Hypothalamus (tissue), 51 donors: ENCODE measurements at places on chromosomes 6 and 20.

DNA sequence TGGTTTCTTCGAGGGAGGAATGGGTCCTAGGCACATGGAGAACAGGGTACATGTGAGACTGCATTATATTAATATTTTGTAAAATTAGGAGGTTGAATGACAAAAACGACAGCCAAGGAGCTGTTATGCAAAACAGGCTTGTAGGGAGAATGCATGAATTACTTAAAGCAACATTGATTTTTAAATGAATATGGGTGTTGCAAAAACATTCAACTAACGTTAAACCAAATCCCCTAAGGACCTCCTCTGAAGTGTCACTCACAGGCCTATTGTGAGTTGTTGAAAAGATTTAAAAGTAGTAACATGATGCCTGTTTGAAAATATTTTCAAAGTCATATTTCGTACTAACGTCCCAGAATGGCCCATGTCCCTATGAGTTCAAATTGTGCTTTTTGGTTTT, 21.9 kb downstream of the FBXL4 start:
- no peak for DNase-seq

GRCh38 chr20:64131406-64131805, 24.0 kb upstream of the NPBWR2 start:
- DNase-seq, result no peak

DNA sequence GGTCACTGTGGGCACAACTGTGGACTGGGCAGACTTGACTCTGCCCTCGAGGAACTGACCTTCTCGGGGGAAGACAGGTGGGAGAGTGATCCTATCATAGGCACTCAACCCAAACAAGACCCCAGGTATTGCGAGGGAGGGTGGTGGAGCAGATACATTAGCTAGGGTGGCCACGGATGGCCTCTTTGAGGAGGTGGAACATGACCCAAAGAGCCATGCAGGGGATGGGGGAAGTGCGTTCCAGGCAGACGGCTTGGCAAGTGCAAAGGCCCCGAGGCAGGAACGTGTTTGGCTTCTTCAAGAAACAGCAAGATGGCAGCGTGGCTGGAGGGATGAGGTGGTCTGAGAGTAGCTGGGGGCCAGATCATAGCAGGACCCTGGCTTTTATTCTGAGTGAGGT, 167.6 kb downstream of the NFATC2 start:
- DNase-seq, result no peak

- DNase-seq, result no peak
Observed at GRCh38 chr20:40669692-40670091, 19.3 kb downstream of the MAFB start.

DNA sequence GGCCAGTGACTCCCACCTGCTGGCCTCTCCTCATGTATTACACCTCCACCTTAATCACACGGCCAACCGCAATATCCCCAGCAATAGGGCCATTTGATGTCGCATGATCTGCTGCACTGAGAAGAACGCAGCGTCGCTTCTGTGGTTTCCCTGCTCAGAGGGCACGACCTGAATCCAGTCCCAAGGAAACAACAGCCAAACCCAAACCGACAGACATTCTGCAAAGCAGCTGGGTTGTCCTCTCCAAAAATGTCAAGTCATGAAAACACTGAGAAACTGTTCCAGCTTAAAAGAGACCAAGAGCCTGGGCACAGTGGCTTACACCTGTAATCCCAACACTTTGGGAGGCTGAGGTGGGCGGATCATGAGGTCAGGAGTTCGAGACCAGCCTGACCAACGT, 7.5 kb upstream of the BPI start:
- DNase-seq, result no peak

- DNase-seq, result no peak
Observed at GRCh38 chr20:37734228-37734985, 40.6 kb downstream of the CTNNBL1 start.

- no peak for DNase-seq
Observed at GRCh38 chr20:43994486-43995100, 79.9 kb downstream of the TOX2 start.

DNA sequence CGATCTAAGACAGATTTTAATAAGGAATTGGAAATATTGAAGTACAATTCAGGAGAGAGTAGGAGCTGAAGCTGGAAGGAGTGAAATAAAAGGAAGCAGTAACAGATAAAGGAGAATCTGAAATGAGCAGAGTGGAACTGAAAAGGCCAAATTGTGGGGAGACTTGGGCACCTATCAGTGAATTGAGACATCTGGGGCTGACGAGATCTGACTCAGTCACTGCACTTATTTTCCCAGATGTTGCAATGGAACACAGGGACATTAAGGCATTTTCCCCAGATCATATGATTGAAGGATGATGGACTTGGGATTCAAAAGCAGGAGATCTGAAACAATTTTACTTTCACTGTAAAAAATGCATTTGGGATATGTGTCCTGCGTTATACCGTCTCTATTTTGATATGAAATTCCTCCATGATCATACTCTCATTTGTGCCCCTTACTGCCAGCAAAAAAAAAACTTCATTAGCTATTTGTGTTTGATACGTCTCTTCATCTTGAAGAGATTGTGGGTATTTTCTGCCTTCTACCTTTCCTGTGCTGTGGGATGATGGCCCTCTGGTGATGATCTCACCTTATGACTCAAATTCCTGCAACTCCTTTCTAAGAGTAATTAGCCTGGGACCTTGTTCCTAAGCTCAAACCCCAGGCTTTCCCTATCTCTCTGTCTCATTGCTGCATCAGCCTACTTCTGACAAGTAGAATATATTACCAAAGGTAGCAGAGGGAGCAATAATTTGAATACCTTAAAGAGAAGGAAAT, 278.5 kb upstream of the MAN1A1 start:
- DNase-seq, result no peak

GRCh38 chr6:166658115-166658791, 31.2 kb upstream of the RPS6KA2 start:
- DNase-seq, result no peak

DNA sequence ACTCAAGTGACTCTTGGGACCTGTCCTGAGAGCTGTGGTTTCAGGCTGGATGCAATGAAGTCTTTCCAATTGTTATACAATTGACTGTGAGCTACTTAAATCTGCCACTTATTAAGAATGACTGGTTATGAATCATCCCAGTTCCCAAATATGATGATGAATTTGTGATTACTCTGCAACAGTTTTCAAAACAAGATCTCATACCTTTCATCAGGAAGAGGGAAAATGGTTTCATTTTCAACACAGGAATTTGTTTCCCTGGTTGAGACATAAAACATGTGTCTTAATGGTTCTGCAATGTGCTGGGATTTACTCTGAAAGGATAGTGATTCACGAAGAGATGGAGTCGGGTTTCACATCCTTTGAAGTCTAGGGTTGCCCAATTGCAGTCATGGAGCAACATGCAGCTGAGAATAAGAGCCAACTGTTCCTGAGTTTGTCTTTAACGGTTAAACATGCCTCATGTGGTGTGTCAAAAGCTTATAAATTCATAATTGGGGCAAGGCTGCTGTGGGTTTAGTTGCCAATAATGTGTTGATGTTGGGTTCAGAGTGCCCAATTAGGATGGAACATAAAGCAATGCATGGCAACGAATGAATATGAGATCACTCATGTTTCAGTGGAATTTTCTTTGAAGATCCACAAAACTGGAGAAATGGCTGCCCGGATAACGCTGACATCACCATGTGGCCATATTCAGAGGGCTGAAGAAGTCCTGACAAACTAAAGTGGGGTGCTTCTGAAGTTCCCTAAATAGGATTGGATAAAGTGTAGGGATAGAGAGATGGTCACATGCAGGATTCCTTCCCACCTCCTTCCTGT, 41.0 kb downstream of the CYP24A1 start:
- no peak for DNase-seq

DNA sequence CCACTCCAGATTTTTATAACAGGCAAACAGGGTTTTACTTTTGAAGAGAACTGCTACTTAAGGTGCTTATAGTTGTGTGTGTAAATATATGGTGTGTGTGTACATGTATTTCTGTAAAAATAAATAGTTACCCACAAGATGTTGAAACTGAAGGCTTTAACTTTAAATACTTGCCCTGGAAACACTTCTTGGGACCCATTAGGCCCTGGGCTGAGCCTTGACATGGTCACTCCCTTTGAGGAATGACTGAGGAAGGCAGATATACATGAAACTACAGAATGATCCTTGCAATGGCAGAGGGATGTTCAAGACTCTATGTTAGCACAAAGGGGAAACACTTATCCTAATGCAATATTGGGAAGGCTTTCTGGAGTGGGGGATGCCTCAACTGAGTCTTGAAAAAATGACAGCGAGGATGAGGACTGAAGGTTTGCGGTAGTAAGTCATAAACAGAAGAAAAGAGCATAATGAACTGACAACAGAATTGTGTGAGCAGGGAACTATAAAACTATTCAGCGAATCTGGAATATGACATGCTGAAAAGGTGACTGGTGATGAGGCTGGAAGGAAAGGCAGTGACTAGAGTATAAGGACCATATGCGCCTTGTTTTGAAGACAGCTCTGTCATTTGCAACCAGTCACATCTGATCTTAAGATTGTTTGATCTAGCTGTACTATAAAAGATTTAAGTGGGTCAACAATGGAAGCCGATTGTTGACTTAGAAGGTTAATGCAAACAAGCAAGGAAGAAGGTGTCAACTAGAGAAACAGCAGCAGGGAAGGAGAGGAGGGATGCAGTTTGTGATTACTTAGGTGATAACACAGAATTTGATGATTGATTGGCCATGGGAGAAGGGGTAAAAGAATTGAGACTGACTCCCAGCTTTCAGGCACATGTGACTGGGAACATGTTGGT, 64.4 kb upstream of the COL21A1 start:
- no peak for DNase-seq

DNA sequence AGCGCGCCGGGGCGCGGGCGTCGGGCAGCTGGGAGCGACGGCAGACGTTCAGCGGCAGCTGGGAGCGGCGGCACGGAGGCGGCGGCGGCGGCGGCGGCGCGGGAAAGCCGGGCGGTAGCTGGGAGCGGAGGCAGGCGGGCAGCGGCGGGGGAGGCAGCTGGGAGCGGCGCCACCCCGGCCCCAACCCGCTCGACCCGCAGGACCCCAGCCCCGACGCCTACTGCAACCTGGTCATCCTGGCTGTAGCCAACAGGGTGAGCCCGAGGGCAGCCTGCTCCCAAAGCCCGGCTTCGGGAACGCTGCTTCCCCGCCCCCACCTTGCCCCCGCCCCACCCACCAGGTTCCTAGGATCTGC, 8.9 kb downstream of the CCM2L start:
- DNase-seq, result no peak

DNA sequence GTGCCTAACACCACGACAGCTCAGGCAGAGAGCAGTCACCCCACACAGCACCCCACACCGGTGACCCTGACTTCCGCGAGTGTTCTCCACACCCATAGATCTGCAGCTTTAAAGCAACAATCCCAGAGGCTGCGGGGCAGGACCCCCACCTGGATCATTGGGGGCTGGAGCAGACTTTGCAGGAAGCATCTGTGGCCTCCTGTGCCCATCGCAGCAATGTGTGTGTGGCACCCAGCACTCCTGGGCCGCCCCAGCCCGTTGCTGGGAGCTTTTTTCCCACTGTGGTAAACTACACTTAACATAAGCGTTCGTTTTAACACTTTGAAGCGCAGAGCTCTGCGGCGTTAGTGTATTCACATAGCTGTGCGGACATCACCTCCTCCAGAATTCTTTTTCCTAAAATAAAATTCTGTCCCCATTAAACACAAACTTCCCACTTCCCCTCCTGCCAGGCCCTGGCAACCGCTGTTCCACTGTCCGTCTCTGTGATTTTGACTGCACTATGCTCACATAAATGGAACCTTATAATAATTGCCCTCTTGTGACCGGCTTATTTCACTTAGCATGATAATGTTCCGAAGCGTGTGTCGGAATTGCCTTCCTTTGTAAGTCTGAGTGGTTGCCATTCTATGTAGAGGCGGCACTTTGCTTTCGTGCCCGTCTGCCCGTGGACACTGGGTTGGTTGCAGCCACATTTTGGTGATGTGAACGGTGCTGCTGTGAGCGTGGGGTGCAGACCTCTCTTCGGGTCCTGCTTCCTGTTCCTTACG, 382.5 kb downstream of the CDH4 start:
- DNase-seq, result no peak

- DNase-seq, result no peak
Observed at GRCh38 chr6:139545206-139546105, 171.0 kb upstream of the CITED2 start.

DNA sequence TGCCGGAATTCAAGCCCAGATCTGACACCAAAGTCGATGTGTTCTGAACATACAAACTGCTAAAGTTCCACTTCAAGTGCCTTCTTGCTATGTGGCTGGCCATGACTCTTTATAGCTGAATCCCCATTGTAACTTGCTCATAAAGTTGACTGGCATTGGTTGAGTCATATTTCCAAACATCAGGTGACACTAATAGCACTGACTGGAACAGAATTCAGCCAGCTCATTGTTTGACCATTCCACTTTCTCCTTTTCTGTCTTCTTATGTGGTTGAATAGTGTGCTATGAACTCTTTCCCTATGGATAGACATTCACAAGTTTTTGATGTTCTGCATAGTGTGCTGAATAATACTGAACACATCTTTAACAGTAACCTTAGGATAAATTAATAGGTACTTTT, 266.2 kb upstream of the ZFP64 start:
- DNase-seq, result no peak

DNA sequence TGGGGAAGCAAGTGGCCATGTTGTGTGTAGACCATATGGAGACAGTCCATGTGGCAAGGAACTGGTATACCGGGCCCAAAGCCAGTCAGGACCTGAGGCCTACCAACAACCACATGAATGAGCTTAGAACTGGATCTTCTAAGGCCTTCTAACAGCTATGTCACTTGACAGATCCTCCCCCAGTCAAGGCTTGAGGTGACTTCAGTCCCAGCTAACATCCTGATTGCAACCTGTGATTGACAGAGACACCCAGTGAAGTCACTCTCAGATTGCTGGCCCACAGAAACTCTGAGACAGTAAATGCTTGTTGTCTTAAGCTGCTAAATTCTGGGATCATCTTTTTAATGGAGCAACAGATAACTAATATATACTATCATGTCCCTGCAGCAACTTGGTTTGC, 32.9 kb downstream of the AHI1 start:
- no peak for DNase-seq

DNA sequence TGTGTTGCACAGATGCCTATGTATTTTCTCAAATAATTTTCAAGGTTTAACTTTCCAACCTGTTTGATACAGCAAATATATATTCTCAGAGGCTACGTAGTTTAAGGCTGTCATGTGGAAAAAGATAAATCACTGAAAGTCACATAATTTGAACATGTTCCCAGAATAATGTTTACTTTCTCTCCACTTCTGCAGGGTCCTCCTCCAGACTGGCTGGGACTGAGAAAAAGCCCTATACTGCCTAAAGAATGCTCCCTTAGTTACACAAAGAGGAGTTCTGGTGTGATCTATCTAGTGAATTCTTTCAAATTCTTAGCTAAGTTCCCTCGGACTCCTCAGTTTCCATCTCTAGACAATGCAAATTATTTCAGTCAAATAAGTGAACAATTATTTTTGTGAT, 411.0 kb downstream of the C6orf118 start:
- no peak for DNase-seq
